Right cardiac atrium (tissue), 5 donors: ENCODE measurements at places on chromosomes 12 and 14. TPM values are rescaled to one million over a fixed set of nuclear protein-coding genes. Genes with fewer than 3 reads are reported as not detected.

DNA sequence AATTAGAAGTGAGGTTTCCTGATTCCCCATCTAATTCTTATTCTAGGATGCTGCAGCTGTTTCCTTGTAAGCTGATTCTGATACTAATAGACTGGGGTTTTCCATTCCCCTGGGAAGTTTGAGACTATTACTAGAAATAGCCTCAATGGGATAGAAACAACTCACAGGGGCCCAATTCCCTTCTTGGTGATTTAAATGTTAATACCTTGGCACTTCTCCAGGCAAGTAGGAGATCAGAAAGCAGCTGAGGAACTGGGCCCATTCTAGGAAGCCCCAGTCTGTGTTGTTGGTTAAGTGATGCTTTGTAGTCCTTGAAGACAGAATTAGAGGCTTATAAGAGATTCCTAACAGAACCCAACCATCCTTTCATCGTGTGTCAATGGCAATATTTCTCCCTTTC is 407.0 kb upstream of the SEL1L start:
- DNase-seq, result no peak

GRCh38 chr14:22836301-22837113 is at the start of gene MMP14:
TSS of gene MMP14 (plus strand) at chr14:22836585. CDS start at chr14:22836818, 233 bp downstream.
- peak; percentile 78 for DNase-seq

The SLC10A1 gene
- not detected for total RNA-seq

The ARHGDIB gene
- 56.2 TPM for total RNA-seq

The ZNF891 gene
- total RNA-seq, result 1.2 TPM

The KRT80 gene
- total RNA-seq, result 0.06 TPM

DNA sequence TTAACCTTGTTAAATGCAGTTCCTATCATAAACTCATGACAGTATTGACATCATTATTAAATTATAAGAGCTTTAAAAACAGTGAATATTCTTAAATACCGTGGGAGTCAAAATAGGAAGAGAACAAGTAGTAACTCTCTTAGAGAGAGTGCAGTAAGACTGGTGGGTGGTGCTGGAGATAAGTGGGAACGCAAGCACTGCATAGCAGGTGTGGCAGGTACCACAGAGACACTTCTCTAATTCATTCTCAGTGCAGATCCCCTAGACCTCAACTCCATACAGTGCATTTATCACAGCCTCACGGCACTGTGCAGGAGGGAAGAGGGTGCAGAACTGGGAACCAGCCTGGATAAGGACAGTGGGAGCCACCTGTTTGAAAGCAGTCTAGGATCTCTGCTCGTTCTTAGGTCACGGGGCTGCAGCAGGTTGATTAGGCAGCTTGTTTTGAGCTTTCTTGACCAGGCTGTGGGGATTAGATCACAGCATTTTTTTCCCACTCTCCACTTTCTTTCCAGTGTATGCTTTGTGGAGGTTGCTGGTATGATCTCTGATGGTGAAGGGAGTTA is 165.6 kb downstream of the PRKCH start:
- DNase-seq, result no peak

DNA sequence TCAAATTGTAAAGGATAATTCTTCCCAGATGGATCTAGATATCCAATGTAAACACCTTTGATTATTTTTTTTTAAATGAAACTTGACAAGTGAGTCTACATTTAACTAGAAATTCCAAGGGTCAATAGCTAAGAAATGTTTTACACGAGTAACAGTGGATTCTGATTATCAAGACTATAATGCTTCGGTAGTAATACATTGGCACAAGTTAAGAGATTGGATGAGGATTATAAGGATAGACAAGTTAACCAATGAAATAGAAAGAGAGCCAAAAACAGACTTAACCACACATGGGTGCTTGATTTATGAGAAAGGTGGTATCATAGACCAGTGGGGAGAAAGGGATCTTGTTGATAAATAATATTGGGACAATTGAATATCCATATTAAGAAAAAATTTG is 40.3 kb upstream of the PCED1B start:
- DNase-seq, result no peak

The LMNTD1 gene
- not detected for total RNA-seq

DNA sequence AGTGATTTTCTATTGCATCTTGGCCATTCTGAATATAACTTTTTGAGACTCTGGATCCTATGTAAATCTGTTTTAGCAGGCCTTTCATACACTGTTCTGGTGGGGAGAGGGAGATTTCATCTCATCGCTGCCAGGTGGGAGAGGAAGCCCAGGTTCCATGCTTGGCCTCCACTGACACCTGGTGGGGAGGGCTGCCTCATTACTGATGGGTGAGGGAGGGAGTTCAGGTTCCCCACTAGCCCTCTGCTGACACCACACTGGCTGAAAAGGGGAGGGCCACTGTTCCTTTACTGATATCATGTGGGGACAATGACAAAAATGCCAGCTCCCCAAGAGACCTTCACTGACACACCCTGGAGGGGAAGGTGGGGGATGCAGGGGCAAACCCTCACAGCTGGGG is 2.4 kb upstream of the GALNT8 start:
- DNase-seq, result no peak

GRCh38 chr12:28388879-28389278 is 198.6 kb downstream of the CCDC91 start:
- no peak for DNase-seq

DNA sequence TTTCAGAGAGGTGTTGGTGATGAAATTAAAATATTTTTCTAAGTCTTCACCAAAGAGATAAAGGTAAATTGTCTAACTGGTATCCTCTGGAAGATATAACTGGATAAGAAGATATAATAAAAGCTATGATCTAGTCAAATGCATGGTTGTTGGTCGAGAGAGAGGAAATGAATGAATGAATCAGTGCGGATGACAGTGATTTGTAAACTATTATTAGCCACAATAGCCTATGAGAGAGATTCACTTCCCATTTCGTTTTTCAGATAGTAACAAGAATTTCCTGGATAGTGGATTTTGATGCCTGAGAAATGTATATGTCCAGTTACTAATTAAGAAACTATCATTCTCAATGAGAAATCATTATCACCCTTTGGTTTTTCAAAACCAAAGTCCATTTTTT is 63.1 kb downstream of the HEATR5A start:
- DNase-seq, result no peak

GRCh38 chr14:101755591-101756324 is 5.8 kb upstream of the PPP2R5C start:
- DNase-seq, result no peak

The TMTC1 gene
- total RNA-seq, result 52.5 TPM

DNA sequence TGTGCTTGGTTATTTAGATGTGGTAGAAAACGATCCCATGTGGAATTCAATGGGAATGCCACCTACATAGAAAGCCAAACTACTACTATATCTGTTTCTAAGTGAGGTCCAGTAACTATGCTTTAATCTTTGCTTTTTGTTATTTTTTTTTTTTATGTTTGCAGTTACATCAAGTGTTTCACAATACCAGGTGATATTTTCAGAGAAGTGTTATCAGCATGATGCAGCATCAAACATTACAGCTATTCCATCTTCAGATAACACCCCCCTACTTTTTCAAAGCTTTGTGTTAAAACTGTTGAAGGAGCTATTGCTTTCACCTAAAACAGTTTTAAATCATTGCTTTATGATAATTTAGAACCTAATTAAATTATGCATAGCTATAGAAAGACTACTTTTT is 163.8 kb upstream of the SLC16A7 start:
- no peak for DNase-seq

The MYRFL gene
- total RNA-seq, result not detected

DNA sequence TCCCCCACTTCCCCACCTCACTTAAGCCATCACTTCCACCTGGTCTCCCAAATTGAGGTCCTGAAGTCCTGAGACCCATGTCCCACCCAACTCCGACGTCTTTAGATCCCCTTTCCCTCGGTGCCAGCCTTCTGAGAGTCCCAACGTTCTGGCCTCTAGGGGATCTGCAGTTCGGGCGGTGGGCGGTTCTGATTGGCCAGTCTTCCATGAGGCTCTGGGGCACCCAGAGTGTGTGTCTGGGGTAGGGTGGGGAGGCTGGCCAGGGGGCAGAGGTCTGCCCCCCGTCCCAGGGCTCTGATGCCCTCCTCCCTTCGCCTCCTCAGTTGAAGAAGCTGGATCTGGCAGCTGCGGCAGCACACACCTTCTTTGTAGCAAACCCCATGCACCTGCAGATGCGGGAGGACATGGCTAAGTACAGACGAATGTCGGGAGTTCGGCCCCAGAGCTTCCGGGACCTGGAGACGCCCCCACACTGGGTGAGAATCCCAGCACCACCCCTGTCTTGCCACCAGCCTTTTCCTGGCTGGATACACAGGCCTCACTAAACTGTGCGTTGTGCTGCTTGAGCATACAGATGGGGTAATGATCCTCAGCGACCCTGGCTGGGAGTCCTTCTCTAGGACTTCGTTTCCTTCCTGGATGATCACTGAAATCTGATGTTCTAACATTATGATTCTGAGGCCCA is 1.5 kb downstream of the P3H3 start:
- peak; percentile 77 for DNase-seq

The CCDC38 gene
- total RNA-seq, result not detected

DNA sequence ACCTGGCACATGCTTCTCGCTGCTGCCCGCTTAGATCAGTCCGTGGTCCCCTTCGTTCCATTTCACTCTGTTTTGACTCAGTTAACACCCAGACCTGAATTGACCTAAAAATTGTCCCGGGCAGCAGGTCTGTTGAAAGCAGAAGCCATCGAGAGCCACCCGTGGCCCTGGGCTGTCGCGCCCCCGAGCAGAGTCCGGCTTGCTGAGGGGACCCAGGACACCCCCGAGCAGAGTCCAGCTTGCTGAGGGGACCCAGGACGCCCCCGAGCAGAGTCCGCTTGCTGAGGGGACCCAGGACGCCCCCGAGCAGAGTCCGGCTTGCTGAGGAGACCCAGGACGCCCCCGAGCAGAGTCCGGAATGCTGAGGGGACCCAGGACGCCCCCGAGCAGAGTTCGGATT is 50.2 kb upstream of the GALNT9 start:
- DNase-seq, result peak; percentile 9

The SVOP gene
- 0.20 TPM for total RNA-seq

The MYL2 gene
- total RNA-seq, result 24.0 TPM

The SEC23A gene
- total RNA-seq, result 111 TPM

GRCh38 chr12:67222302-67222701 is 46.9 kb upstream of the CAND1 start:
- no peak for DNase-seq

DNA sequence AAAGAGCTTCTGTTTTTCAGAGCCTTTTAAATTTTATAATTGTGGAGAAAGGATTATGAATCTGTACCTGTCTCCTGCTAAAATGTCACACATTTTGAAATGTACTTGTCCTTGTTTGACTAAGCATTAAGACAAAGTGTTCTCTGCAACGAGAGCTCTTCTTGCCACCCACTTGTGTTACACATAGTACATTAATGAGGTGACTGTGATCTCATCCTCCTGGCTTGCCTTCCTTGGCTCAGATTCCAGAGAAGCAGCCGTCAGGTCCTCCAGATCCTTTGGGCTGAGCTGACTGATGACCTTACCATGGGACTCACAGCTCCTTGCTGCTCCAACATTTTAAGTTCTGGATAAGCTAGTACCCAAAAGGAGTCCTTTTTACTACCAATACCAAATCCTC is 81.4 kb downstream of the BBS10 start:
- no peak for DNase-seq

GRCh38 chr12:29072631-29073030 is 76.4 kb upstream of the FAR2 start:
- DNase-seq, result no peak

The TAS2R42 gene
- total RNA-seq, result not detected

The REM2 gene
- not detected for total RNA-seq

DNA sequence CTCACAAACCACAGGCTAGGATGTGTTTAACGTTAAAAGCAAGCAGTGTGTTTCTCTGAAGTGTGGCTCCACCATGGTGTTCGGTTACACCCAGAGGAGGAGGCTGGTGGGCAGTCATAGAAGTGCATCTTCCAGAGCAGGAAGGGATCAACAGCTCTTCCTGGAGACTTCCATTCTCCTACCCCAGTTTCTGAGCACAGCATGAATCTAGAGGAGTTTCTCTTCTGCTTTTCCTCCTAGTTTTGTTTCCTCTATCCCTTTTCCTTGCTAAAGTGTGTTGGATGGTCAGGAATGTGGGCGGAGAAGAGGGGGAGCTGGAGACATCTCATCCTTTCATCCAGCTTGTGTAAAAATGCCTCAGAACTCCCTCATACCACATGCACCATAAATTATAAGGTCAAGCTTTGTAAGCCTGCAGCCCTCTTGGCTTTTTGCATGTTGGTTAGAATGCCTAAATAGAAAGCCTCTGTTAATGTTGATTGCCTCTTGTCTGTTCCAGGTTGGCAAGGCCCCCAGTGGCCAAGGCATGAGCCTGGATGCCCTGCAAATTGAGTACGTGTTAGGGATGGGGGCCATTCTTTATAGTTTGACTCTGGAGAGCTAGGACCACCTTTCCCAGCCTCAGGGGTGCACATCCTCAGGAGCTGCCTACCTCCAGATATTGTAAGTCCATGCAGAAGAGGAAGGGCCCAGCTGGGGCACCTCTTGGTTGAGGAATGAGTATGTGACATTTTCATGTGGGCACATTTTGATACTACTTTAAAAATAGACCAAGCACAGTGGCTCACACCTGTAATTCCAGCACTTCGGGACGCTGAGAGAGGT is 4.0 kb upstream of the CKAP4 start:
- DNase-seq, result no peak

The NABP2 gene
- 25.2 TPM for total RNA-seq

DNA sequence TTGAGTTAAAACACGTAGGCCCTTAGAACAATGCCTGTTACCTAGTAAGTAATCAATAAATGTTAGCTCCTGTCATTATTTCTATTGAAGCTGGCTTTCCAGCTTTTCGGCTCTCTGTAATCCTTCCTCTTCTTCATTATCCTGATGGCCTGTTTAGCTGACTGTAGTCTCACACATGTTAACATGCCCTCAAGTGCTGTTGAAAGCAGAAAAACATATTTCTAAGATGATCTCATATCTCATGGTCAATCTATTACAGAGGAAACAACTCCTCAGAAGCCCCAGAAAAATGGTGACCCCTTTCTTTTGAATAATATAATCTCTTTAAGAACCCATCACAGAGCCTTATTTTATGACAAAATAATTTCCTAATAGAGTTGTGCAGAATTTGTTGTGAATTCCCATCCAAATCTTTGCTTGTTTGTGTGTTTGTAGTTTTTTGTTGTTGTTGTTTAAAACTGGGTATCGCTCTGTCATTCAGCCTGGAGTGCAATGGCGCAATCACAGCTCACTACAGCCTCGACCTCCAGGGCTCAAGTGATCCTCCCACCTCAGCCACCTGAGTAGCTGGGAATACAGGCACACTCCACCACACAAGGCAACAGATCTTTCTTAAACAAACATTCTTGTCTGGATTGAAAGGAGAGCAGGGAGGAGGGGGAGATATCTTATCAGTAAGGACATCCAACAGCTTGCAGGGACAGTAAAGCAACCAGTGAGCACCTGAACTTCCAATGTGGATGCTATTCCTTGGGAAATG is 242.5 kb upstream of the CAND1 start:
- DNase-seq, result no peak

DNA sequence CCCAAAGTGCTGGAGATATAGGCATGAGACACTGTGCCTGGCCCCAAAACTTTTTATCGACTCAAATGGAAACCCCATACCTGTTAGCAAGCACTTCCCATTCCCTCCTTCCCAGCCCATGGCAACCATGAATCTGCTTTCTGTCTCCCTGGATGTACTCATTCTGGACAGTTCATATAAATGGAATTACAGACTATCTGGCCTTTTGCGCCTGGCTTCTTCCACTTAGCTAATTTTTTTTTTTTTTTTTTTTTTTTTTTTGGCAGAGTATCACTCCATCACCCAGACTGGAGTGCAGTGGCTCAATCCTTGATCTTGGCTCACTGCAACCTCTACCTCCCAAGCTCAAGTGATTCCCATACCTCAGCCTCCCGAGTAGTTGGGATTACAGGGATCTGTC is 134.5 kb upstream of the MED13L start:
- no peak for DNase-seq

- peak; percentile 68 for DNase-seq
Observed at GRCh38 chr14:31950764-31951637, 126.1 kb upstream of the ARHGAP5 start.

The LHX5 gene
- not detected for total RNA-seq

The SDR9C7 gene
- 0.11 TPM for total RNA-seq
